K562 (cell line): ENCODE measurements at places on chromosomes 3 and 15.

- DNase-seq, result peak; percentile 88
Measured at GRCh38 chr3:32780735-32781210, 37.0 kb upstream of the TRIM71 start.

GRCh38 chr3:30180310-30181177, 425.9 kb upstream of the TGFBR2 start:
- DNase-seq, result no peak

- no peak for DNase-seq
Measured at GRCh38 chr3:27345959-27346865, 23.0 kb downstream of the NEK10 start.

DNA sequence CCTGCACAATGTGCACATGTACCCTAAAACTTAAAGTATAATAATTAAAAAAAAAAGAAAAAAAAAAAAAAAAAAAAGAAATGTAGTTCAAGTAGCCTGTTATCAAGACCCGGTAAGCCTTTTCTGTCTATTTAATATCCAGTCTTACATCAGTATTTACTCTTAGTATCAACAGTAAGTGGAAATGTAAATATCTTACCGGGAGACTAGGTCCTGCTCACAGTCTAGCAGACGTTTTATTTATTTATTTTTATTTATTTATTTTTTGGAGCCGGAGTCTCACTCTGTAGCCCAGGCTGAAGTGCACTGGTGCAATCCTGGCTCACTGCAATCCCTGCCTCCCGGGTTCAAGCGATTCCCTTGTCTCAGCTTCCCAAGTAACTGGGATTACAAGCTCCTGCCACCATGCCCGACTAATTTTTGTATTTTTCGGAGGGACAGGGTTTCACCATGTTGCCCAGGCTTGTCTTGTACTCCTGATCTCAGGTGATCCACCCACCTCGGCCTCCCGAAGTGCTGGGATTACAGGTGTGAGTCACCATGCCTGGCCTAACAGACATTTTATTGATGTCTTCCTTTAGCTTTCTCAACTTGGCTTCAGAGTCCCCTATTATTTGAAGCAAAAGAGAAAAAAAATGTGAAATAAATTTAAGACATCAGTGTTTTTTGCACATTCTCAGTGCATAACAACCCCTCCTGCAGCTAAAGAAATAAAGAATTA, 19.9 kb downstream of the C2CD4B start:
- no peak for DNase-seq

DNA sequence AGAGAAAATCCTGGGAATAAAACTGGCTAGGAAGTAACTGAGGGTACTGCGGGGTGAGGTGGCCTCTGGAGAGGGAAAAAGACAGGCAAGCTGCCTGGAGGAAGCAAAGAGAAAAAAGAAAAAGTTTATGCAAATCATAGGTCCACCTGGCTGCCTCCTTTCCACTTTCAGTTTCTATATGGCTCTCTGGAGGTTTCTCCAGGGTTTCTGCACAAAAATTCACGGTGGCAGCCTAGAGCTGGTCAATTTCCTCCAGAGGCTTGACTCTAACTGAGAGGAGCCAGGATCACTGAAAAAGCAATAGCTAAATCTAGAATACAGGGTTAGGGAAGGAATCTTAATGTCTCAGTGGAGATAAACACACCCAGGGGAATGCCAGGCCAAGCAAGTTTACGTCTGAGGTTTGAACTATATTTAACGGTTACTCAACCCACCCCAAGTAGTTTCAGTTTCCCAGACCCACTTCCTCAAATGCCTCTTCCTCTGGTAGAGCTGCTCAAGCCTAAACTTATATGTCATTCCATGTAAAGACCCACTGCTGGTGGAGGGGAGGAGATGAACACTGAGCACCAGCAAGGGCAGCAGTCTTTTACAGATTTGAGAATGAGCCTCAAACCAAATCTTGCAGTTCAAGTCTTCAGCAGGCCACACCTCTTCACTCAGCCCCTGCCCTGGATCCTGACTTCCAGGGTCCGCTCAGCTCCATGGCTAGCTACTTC, 5.7 kb downstream of the LYSMD2 start:
- DNase-seq, result no peak

DNA sequence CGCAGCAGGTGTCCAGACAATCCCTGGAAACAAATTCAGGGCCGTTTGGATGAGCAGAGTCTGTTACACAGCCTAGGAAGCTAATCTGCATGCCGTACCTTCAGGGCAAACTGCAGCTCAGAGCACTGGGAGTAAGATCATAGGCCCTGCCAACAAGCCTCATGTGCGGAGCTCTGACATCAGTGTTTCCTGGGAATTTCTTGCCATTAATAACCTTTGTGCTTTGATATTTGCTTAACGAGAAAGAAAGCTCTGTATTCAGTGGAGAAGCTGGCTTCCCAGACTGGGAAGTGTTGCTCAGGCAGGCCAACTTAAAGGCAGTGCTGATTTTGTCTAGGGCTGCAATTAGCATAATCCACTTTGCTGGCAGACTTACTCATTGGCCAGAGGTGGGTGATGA, 116.1 kb upstream of the KLHL25 start:
- no peak for DNase-seq

DNA sequence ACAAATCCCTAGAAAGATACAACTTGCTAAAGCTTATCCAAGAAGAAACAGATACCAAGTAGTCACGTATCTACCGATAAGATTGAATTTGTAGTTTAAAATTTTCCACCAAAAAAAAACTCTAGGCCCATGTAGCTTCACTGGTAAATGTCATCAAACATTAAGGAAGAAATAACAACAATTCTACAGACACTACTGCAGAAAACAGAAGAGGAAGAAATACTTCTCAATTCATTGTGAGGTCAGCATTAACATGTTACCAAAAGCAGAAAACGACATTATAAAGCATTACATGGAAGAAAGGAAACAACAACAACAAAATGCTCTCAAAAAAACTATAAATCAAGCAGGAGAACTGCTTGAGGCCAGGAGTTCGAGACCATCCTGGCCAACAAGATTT, 27.5 kb upstream of the TM4SF19 start:
- no peak for DNase-seq

- DNase-seq, result no peak
Measured at GRCh38 chr3:120753810-120754209, 11.3 kb downstream of the GTF2E1 start.

GRCh38 chr3:69085168-69085832, 563 bp downstream of the ARL6IP5 start:
- peak; percentile 16 for DNase-seq
